ENCODE measurements at places on chromosomes 12 and 14. TPM values are rescaled to one million over a fixed set of nuclear protein-coding genes. Genes with fewer than 3 reads are reported as not detected.

DNA sequence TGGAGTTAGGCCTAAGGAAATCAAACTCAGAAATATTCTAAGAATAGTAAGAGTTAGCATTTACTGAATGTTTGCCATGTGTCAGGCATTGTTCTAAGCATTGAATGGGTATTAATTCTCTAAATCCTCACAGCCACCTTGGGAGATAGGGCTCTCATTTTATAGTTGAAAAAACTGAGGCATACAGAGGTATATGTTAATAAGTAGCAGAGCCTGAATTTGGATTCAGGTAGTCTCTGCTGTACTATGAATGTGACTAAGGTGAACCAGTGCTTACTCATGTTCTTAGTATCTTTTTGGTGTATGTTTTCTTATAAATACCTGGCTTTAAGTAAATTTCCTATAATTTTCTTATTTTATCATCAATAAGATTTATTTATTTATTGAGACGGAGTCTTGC is 8.1 kb downstream of the ARF6 start:
- no peak for DNase-seq

GRCh38 chr12:54159140-54159539 is 29.6 kb downstream of the SMUG1 start:
- DNase-seq: no peak

ATF7IP gene
- polyA plus RNA-seq: 37.9 TPM

DNA sequence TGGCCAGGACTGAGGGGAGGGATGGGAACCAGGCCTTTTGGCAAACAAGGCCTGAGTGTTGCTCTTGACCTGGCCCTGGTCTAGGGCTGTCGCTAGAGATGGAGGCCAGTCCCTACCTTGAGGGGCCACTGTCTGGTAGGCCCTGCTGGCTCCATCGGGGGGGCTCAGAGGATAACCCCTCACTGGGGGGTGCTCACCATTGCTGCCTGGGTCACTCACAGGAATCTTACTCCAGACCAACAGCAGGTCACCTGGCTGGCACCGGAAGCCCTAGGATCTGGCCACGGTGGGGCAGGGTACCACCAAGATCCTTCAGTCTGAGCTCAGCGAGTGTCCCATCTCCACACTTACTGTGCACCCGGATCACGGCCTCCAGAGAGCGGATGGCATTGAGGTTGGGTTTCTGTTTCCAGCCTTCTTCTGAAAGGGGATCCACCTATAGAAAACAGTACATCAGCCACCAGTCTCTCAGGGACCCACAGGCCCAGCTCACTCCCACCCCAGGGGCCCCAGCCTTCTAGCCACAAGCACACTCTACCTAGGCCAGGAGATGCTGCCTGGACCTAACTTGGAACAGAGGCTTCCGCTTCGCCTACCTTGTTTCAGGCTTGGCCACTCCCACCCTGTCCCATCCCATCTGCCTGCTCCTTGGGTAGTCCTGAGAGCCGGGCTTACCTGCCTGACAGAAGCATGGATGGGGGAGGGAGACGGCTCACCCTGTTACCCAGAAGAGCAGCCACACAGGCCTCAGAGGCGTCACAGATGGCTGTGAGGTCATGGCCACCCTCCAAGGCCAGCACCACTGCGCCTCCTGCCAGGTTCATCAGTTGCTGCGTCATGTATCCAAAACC is 12.2 kb downstream of the SLC48A1 start:
- DNase-seq: no peak

- DNase-seq: no peak
These were observed 88.1 kb upstream of the WSCD2 start for GRCh38 chr12:108040947-108041346.

KCNJ8 gene
- polyA plus RNA-seq: 33.8 TPM

WSB2 gene
- 60.0 TPM for polyA plus RNA-seq

SIRT4 gene
- 5.6 TPM for polyA plus RNA-seq

DNA sequence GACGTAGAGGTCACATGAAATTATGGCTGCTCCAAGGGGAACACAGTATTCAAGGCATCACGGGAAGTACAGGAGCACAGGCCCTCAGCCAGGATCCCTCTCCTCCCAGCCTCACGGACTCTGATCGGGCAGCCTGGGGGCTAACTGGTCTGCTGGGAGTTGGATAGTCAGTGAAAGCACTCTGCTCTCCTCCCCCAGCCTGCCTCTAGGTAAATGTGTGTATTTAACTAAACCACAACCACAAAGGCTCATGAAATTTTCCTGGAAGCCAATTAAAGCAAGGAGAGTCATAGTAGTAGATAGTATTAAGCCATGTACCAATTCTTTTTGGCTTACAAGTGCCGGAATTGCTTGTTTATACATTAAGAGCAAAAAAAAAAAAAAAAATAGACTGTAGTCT is 254.3 kb downstream of the MSRB3 start:
- no peak for DNase-seq

IGFBP6 gene
- 49.2 TPM for polyA plus RNA-seq

DNA sequence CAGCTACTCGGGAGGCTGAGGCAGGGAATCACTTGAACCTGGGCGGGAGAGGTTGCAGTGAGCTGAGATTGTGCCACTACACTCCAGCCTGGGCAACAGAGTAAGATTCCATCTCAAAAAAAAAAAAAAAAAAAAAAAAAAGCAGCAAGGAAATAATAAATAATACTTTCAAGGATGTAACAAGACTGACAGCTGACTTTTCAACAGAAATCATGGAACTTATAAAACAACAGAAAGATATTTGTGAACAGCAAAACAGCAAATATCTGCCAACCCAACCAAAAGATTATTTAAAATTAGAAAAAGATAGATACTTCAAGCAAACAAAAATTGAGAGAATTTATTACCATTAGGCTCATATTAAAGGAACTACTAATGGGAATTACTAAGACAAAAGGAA is 115.1 kb downstream of the TSHR start:
- no peak for DNase-seq

DNA sequence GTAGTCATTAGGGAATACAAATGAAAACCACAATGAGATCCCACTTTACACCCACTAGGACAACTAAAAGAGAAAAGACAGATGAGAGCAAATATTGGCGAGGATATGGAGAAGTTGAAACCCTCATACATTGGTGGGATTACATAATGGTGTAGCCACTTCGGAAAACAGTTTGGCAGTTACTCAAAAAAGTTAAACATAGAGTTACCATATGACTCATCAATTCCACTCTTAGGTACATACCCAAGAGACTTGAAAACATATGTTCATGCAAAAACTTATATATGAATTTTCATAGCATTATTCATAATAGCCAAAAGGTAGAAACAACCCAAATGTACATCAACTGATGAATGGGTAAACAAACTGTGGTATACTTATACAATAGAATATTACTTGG is 27.1 kb downstream of the ALDH1L2 start:
- DNase-seq: no peak

DNA sequence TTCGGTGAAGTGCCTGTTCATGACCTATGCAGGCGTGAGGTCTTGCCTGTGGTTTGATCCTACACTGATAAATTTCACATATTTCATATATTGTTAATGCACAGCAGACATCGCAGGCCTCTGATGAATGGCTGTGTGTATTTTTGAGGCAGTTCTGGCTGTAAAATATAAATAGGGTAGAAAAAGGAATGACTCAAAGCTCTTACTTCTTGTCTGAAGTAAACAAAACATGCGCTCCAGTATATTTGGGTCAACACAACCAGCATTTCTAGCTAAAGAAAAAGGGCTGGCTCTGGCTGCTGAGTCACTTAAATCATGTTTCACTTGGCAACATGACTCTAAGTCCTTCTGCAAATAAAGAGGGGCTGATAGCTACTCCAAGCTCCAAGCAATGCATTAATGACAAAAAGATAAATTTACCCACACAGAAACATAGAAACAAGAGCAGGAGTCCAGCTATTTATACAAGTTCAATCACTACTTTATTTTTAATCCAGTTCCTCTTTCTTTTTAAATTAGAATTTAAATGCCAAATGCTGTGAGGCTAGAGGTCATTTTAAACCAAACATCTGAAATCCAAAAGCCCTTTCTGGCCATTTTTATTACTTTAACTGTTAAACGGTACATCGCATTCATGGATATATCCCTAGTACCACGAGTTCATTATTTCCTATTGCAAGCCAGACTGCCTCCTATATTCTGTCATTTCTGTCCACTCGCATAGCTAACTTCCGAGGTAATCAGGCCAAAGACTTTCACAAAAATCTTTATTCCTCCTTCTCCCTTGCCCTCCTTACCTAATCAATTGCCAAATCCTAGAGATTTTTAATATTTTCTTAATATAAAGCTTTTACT is 54.3 kb upstream of the TMCC3 start:
- no peak for DNase-seq

- DNase-seq: no peak
These were observed 708.6 kb upstream of the TMEM132C start for GRCh38 chr12:127558361-127558760.

DNA sequence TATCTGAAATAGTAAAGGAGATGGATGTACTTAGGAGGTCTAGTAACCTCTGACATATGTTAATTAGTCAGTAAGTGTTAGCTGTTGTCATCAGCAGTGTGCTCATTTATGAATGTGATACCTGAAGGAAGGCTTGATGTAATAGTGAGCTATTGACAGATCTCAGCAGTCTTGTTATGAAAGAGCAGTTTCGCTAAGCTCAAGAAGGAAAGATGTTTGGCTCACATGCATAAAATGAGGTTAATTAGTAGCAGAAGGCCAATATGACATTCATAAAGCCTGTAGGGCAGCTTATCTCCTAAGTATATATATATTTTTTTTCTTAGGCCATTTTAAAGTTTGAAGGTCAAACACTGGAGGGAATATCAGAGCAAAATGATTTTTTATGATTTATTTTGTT is 2.8 kb downstream of the FAM234B start:
- no peak for DNase-seq

DNA sequence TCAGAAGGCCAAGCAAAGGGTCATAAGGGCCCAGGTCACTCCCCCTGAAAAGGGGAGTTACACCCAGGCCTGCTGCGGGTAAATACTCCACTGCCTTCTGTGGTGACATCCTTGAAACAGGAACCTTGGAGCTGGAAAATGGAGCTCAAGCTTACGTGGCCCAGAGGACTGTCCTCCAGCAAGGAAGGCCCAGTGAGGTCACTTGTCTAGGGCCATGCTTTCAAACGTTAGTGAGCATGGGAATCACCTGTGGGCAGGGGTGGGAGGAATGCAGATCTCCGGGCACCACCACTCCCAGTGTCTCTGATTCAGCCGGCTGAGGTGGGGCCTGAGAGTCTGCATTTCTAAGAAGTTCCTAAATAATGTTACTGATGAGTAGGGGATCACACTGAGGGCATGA is 140.5 kb upstream of the CCND2 start:
- no peak for DNase-seq

- no peak for DNase-seq
These were observed 74.1 kb downstream of the PLXNC1 start for GRCh38 chr12:94222351-94223084.

GRCh38 chr12:114780746-114781399 is 96.9 kb upstream of the TBX3 start:
- no peak for DNase-seq

DPPA3 gene
- not detected for polyA plus RNA-seq

- DNase-seq: no peak
These were observed 32.0 kb downstream of the NRXN3 start for GRCh38 chr14:78202163-78202562.

ZC2HC1C gene
- polyA plus RNA-seq: 2.0 TPM
